Muscle of arm (tissue), 14 donors: ENCODE measurements at places on chromosomes 3 and 15.

GRCh38 chr3:171470714-171471227, 10.6 kb upstream of the TNIK start:
- no peak for DNase-seq

DNA sequence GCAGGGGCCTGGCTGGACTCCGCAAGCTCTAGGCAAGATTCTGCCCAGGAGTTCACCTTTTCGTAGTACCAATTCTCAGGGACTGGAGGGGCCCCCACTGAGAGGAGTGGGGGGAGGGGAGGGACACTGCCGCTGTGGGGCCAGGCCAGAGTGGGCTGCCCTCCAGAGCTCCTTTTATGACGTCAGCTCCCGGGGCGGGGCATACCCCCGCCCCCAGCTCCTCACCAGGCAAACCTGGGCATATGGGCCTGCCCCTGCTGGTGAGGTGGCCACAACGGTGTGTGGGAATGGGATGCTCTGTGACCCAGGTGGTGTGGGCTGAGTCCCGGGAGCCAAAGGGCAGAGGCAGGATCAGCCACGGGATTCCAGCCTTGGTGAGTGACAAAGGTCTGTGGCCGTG, 3.3 kb downstream of the DNAJB8 start:
- DNase-seq = no peak

- DNase-seq = peak; percentile 59
Measured at GRCh38 chr3:170835336-170835735, 34.7 kb downstream of the RPL22L1 start.

DNA sequence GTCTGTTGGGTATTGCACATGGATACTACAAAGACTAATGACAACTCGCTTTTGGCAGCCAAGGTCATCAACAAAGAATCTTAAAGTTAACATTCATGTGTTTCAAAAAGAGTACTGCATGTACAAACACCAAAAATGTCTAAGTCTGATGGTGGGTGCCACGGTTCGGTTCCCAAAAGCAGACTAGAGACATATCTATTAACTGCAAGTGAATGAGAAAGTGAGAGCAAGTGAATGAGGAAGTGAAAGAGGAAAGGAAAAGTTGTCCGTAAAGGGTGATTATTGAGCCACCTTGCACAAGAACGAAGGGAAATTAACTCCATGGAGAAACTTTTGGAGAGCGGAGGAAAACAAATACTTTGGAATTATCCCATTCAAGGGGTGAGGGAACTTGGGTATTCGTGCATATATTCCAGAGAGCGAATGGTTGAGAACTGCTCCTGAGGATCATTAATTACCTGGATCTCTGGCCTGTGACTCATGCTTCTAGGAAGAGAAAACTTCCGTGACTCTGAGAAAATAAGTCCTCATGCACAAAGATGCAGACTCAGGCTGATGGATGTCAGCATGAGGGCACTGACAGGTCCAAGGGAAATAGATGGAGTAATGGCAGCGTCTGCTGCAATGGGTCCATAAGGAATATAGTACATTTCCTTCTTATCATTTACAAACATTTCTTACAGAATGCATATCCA, 336.5 kb upstream of the TGFBR2 start:
- DNase-seq = no peak

DNA sequence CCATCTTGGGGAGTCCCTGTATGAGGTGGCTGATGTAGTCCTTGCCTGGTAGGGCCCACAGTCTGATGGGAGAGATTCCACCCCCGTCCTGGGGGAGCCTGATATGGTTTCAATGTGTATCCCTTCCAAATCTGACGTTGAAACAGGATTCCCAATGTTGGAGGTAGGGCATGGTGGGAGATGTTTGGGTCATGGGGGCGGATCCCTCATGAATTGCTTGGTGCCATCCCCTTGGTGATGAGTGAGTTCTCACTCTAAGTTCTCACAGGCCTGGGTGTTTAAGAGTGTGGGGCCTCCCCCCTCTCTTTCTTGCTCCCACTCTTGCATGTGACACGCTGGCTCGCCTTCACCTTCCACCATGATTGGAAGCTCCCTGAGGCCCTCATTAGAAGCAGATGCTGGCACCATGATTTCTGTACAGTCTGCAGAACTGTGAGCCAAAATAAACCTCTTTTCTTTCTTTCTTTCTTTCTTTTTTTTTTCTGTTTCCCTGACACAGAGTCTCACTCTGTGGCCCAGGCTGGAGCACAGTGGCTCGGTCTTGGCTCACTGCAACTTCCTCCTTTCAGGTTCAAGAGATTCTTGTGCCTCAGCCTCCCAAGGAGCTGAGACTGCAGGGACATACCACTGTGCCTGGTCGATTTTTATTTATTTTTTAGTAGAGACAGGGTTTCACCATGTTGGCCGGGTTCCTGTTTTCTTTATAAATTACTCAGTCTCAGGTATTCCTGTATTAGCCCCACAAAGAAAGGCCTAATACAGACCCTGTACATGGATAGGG, 28.6 kb downstream of the ITGA11 start:
- DNase-seq = no peak

DNA sequence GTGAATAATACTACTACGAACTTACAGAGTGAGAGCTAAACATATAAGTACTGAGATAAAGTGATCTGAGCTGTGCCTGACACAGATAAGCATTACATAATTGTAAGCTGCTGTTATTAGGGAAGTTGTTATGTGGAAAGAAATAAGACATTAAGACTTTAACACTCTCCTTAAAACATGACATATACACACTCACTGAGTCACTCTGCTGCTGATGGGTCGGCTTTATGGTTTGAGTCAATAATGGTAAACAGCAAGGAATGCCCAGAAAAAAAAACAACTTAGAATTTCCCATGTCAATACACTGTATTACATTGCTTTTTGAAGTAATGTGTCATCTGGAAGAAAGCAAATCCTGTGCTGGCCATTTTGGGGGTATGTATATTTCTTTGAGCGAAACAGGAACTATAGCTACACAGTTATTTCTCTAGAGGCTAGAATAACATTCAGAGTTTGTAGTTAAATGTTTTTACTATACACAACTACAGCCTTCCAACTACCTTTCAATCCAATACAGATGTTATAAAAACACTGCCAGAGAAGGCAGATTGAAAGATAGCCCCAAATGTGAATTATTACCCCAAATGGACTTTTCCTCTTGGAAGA, 22.8 kb upstream of the SPRED1 start:
- no peak for DNase-seq

DNA sequence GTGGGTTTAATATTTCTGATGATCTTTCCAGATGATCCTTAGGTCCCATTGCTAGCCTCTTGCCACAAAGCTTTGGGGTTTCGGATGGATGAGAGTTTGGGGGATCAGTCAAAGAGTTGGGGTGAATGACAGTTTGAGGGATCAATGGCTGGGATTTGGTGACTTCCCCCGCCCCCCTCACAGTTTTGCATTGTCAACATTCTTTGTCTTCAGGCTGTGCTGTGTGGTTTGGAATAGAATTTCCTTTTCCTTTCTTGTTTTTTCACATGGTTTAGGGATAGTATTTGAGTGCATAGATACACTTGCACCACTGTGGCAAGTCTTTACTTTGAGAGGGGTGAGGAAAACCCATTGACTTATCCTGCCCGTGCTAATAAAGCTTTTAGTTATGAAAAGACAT, 14.3 kb downstream of the MEF2A start:
- no peak for DNase-seq

- no peak for DNase-seq
Measured at GRCh38 chr3:31312400-31312799, 220.3 kb upstream of the STT3B start.

GRCh38 chr3:119529883-119530282, 29.5 kb downstream of the CD80 start:
- DNase-seq = no peak

DNA sequence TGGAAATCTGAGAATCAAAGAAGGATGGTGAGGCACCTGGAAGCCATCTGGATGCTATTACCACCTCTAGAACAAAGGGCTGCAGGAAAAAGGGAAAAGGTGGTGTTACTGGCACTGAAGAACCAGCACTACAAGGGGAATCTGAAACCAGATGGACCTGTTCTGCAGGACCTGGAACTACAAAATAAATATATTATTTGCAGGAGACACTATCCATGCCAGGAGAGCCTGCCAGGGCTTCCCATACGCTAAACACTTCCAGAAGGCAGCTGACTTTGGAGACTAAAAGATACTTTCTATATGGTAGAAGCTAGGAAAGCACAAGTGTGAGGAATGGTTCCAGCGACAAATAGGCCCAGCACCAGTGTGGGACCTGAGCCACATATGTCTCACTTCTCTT, 83.4 kb upstream of the POU1F1 start:
- no peak for DNase-seq

GRCh38 chr3:99751649-99752048, 66.0 kb upstream of the CMSS1 start:
- DNase-seq = no peak

DNA sequence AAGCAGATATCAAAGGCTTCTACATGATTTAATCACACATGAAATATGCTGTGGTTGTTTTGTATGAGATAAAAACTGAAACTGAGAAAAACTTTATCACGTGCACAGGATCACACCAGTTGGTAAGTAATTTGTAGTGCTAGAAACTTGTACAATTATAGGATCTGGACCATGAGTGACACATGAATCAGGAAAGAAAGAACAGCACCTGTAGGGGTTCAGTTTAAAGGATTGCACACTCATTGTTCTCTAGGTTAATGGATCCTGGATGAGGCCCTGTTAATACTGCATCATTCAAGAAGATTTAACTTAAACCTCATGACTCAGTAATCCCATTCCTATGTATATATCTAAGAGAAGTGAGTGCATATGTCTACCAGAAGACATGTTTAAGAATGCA, 87.9 kb downstream of the STT3B start:
- no peak for DNase-seq

DNA sequence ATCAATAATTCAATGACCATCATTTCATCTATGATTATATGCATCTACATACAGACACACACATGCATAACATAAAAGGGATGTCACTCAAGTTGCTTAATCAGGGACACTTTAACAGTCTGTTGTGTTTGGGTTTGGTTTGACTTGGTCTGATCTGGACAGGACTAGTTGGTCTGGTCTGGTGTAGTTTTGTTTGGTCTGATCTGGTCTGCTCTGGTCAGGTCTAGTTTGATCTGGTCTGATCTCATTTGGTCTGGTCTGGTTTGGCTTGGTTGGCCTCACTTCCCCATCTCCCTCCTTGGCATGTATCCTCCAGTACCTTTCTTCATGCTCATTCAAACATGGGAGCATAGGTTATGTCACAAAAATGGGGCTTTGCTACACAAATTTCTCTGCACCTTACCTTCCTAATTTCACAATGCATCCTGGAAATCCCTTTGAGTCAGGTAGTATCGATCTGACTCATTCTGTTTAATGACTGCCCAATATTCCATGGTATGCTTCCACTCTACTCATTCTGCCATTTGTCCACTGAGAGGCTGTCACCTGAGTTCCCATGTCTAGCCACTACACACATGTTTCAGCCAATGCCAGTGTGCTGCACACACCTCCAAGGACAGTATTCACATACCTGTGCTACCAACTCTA, 73.0 kb upstream of the TPM1 start:
- no peak for DNase-seq

GRCh38 chr3:133273346-133273745, 126.5 kb upstream of the BFSP2 start:
- DNase-seq = no peak

DNA sequence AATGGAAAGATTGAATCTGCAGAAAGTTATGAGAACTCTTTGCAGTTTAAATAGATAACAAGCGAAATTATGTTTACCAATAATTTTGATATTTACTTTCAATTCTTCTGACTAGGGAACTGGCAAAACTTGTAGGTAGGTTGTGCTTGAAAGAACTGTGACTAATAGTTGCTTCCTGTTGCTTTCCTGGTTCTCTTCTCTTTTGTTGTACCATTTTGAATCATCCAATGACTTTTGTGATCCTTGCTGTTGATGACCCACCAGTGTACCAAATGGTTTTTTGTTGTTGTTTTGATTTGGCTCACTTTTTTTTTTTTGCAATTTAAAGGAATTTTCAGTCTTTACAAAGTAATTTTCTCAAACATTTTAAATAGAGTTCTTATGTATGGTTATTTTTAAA, 64.9 kb upstream of the DCBLD2 start:
- no peak for DNase-seq

GRCh38 chr3:111667621-111668239, 72.6 kb upstream of the ZBED2 start:
- DNase-seq = no peak

DNA sequence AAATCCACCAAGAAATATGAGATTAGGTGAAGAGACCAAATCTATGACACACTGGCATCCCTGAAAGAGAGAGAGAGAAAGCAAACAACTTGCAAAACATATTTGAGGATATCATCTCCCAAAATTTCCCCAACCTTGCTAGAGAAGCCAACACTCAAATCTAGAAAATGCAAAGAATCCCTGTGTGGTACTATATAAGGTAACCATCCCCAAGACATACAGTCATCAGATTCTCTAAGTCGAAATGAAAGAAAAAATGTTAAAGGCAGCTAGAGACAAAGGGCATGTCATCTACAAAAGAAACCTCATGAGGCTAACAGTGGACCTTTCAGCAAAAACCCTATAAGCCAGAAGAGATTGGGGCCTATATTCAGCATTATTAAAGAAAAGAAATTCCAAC, 622.1 kb upstream of the LMCD1 start:
- DNase-seq = no peak

GRCh38 chr15:70185251-70185711, 87.6 kb upstream of the TLE3 start:
- DNase-seq = no peak

DNA sequence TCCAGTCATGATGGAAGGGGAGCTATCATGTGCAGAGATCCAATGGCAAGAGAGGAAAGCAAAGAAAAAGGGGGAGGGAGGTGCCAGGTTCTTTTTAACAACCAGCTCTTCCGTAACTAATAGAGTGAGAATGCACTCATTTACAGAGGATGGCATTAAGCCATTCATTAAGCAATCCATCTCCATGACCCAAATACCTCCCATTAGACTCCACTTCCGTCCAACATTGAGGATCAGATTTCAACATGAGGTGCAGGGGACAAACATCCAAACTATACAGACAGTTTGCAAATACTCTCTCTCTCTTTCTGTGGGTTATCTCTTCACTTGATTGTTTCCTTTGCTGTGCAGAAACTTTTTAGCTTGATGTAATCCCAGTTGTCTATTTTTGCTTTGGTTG, 21.2 kb downstream of the ZDHHC23 start:
- DNase-seq = no peak

DNA sequence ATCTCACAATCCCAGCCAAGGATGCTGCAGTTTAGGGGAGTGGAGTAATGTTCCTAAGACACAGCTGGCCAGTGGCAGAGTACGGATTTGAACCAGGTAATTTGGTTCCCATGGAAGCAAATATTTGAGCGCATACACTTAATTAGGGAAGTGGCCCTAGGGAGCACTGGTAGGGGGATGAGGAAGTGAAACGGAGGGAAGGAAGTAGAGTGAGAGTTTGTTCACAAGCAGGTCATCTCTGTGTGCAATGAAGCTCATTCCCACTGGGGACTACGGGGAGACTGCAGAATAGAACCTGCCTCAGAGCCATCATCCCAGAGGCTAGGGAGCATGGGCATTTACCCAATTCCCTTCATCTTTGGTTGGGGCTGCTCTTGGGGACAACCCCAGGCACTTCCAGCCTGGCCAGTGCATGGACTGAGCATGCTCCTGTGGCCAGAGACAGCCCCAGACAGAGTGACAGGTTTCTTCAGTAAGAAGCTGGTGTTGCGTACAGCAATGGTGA, 317.2 kb upstream of the PROK2 start:
- no peak for DNase-seq

- DNase-seq = no peak
Measured at GRCh38 chr15:56038015-56038414, 44.6 kb upstream of the NEDD4 start.
